ENCODE measurements at places on chromosomes 5 and 9.
A peak's percentile ranks its signal among the peaks of the same experiment; 100 is the strongest.

DNA sequence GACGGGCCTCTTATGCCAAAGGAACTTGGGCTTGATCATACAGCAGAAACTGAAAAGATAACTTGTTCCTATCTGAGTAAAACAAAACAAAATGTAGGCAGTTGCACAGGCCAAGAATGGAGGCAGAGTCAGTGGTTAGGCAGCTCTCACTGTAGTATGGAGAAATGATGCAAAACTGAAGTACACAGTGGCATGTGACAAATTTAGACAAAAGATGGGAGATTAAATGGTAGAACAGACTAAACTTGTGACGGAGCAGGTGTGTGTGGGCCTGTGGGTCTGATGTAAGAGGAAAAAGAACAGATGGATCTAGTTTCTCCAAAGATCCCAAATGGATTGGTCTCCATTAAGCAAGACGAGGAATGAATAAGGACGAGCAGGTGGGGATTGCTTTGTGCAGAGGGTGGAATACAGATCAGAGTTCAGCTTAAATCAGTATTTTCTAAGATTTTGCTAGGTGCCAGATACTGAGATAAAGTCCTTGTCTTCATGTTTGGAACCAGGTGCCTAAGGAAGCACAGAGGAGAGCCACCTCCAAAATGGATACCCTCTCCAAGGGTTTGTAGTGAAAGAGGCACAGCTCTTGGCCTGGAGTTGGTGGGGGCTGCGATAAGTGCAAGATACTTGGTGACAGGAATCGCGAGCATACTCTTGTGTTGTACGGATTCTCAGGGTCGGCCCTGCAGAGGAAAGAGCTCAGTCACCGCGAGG is 722 bp upstream of the DCP2 start:
- no peak for DNase-seq

- no peak for DNase-seq
Measured at GRCh38 chr5:104909803-104910202, 1347.2 kb upstream of the NUDT12 start.

GRCh38 chr5:117837786-117838185 is 1150.6 kb downstream of the DTWD2 start:
- no peak for DNase-seq

GRCh38 chr5:174098694-174099093 is 53.2 kb downstream of the NSG2 start:
- DNase-seq: no peak

DNA sequence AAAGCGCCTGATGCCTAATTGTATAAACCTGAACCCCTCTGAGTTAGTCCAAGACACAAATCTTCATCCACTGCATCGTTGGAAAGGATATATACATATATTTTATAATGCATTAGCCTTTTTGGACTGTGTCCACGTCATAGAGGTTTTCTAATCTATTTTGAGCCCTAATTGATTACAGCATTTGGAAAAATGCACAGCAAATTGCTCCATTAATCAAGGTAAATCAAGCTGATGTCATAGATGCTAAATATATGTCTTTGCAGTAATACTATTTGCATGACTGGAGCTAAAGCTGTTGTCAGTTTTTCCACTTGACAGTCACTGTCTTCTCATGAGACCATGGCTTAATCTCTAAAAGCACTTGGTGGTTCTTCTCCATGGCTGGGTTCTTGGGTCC is 483.5 kb upstream of the TNC start:
- no peak for DNase-seq

- no peak for DNase-seq
Measured at GRCh38 chr5:143987264-143987663, 175.3 kb downstream of the HMHB1 start.

DNA sequence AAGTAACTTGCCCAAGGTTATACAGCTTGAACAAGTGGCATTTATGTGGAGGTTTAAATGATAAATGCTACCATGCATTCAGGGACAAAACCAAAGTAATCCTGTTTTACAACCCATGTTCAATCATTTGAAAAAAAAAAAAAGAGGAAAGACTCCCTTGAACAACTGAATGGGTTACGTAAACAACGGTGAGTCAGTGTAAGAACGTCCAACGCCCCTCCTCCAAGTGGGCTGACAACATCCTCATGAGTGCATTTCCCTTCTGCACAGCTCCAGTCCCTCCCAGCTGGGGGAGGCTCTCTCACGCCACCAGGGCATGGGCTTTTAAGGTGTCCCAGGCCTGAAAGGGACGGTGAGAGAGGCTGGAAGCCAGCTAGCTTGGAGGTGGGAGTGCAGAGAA is 90.0 kb downstream of the PRRT1B start:
- peak; percentile 85 for DNase-seq

DNA sequence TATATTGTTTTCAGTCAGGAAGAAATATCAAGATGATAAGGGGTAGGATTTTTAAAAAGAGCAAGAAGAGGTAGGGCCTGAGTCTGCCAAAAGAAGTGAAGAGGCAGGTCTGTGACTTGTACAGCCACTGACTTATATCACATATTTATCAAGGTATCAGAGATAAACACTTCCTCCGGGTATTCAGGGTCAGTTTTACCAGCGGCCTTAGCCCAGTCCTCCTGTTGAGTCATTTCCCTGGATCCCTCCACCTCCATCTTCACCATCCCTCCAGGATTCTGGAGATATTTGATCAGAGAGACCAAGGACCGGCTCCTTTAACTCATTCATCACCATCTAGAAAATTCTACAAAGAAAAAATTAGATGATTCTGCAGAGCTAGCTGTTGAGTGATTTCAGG is 375.7 kb upstream of the TUSC1 start:
- no peak for DNase-seq

DNA sequence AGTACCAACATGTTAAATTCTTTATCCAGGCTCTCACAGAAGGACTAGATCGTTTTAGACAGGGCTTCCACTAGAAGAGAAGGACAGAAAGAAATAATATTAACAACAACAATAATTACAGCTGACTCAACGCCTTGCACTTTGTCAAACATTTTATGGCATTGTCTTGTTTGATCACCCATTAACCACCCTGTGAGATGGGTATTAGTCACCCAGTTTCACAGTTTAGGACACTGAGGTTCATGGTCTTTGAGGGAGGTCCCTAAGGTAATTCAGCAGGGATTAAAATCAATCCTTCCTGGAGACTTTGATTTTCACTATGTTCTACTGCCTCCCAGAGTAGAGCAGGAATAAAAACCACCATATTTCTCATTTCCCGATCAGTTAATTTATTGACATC is 51.4 kb upstream of the BNC2 start:
- DNase-seq: no peak

- no peak for DNase-seq
Measured at GRCh38 chr5:33170411-33170810, 270.4 kb upstream of the TARS1 start.

DNA sequence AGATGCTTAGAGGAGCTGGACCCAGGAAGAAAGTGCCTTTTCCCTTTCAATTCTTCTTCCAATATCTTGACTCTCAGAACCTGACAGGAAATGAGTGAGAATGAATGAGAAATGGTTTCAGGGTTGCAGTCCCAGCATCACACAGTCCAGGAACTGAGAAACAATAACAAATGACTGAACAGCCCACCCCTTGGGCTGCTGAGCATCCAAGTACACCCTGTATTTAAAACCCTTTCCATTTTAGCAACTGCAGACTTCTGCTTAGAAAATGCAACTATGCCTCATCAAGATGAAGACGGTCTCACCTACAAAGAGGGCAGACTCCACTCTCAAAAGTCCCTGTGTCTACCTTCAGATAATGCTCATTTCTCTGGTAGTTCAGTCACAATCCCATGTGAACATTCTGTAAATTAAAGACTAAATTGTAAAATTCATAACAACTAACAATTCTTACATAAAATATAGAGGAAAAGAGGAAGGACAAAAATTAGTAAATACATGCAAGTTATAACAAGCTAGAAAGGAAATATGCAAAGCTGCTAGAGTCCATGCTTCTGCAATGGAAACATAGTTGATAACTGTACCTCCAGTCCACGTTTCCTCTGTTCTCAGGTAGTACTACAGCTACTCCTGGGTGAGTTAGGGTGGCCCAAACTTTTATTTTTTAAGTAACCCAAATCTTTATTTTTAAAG is 316.5 kb downstream of the ICE1 start:
- DNase-seq: no peak

DNA sequence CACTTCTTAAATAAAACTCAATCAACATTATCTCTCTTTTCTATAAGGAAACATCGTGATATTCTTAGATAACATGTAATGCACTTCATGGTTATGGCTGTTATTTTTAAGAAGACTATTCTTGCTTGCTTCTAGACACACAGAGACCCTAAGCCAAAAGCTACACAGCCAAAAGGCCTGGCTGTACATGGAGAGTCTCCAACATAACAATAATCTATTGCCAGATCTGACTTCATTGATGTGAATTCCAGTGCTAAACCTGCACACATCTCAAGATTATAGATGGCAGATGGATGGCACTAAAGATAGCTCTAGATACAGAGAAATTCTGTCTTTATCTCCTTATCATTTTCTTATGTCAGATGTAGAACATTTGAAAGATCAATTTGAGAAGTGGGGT is 811.6 kb upstream of the ZNF608 start:
- DNase-seq: no peak

- DNase-seq: no peak
Measured at GRCh38 chr9:80881940-80882339, 807.4 kb downstream of the TLE1 start.

- no peak for DNase-seq
Measured at GRCh38 chr9:137301081-137301947, 757 bp downstream of the NRARP start.

- DNase-seq: no peak
Measured at GRCh38 chr5:55913466-55914413, 62.6 kb downstream of the IL31RA start.

- DNase-seq: no peak
Measured at GRCh38 chr5:66639037-66639436, 42.8 kb downstream of the MAST4 start.

GRCh38 chr5:87442419-87442818 is 29.7 kb upstream of the CCNH start:
- DNase-seq: no peak

DNA sequence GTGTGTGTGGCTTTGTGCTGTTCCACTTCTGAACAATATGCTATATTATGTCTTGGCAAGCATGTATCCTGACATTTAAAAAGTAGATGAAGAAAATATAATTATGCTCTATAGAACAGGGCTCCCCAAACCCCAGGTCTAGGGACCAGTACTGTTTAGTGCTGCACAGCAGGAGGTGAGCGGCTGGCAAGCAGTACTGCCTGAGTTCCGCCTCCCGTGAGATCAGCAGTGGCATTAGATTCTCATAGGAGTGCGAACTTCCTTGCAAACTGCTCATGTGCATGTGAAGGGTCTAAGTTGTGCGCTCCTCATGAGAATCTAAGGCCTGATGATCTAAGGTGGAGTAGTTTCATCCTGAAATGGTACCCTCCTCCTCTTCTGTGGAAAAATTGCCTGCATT is 979.1 kb upstream of the CTNND2 start:
- no peak for DNase-seq

DNA sequence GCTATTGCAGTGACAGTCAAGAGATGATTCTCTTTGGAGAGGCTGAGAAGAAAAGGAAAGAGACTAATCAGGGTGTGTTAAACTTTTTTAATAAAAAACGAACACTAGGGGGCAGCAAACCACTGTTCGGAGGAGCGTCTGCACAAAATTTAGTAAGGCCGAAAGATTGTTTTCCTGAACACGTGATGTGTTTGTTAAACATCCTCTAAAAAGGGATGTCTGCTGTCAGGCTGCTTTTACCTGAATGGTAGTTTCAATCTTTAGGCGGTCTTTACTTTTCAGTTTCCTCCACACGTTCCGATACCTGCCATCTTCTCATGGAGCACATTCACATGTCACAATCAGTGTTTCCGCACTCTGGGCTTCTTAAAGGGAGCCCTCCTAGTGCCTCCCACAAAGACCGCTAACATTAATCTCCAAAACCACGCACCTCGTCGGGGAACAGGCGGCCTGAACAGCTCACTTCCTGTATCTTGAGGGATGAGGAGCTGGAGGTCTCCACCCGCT is 125.2 kb downstream of the GPBP1 start:
- no peak for DNase-seq

DNA sequence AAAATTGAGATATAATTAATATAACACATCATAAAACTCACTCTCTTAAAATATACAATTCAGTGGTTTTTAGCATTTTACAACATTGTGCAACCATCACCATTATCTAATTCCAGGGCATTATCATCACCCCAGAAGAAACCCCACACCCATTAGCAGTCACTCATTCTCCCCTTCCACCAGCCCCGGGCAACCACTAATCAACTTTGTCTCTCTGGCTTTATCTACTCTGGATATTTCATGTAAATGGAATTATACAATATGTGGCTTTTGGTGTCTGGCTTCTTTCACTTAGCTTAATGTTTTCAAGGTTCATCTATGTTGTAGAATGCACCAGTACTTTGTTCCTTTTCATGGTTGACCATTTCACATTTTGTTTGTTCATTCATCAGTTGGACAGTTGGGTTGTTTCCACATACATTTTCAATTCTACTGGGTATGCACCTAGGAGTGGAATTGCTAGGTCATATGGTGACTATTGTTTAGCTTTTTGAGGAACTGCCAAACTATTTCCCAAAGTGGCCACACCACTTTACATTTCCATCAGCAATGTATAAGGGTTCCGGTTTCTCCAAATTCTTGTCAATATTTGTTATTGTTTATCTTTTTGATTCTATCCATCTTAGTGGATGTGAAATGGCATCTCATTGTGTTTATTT is 62.4 kb downstream of the MARCHF3 start:
- DNase-seq: no peak

GRCh38 chr5:136205941-136206340 is 13.0 kb upstream of the SMIM32 start:
- DNase-seq: no peak

DNA sequence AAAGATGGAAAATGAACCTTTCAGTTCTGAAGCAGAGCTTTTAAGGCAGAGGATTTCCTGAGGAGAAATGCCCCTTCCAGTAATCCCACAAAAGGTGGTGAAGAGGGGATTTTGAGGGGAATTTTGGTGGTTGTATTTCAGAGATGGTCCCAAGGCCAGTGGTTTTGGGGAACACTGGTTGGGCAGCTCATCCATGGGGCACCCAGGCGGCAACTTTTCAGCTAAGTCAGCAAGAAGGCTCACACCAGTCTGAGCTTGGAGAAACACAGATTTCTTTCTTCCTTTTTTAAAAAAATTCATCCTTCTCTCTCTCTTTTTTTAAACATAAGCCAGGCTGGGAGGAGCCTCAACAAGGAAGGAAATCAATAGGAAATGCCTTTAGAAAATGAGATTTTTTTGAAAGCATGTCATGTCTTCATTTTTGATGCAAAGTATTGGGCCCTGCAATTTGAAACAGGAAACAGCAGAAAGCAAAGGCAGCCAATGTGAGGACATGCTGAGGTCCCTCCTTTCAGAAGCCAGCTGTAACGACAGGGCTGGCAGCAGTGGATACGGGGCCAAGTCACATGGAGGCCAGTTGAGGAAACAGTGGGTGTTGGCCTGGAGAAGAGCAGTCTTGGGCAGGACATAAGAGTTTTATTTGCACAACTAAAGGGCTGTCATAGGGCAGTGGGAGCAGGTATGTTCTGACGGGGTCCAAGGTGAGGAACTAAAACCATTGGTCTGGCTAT is 155.3 kb upstream of the KLF4 start:
- no peak for DNase-seq

- no peak for DNase-seq
Measured at GRCh38 chr5:52897238-52897614, 91.9 kb upstream of the ITGA2 start.
